ENCODE measurements at places on chromosomes 2 and 18.

DNA sequence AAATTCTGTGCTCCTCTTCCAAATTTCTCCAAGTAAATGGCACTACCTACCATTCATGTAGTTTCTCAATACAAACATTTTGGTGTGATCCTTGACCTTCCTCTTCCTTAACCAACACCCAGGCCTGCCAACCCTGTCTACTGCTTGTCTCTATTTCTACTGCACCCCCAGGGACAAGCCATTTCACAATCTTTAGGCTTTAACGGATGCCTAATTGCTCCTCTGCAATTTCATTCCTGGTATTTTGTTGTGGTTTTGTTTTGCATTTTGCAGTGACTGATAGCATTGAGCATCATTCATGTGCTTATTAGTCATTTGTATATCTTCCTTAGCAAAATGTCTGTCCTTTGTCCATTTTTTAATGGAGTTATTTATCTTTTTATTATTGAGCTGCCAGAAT is 10.0 kb downstream of the FAP start:
- no peak for DNase-seq

- no peak for DNase-seq
Observed at GRCh38 chr2:111208639-111209038, 87.9 kb downstream of the BCL2L11 start.

DNA sequence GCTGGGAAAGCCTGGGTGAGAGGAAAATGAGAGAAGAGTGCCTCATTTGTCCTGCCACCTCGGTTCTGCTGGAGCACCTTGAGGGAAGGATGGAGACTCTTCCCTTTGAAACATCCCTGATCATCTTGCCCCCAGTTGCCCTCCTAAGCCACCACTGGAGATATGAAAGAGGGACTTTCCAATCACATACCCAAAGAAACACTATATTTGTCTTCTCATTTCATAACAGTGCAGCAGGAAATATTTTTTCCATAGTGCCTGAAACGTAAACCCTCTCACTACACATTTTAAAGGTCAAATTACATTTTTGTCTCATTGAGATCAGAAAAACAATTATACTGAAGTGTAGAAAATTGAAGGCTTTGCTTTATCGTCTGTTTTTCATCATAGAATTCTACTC is 63.3 kb downstream of the KCTD18 start:
- DNase-seq, result no peak

- no peak for DNase-seq
Observed at GRCh38 chr2:216108310-216108966, 710 bp upstream of the XRCC5 start.

DNA sequence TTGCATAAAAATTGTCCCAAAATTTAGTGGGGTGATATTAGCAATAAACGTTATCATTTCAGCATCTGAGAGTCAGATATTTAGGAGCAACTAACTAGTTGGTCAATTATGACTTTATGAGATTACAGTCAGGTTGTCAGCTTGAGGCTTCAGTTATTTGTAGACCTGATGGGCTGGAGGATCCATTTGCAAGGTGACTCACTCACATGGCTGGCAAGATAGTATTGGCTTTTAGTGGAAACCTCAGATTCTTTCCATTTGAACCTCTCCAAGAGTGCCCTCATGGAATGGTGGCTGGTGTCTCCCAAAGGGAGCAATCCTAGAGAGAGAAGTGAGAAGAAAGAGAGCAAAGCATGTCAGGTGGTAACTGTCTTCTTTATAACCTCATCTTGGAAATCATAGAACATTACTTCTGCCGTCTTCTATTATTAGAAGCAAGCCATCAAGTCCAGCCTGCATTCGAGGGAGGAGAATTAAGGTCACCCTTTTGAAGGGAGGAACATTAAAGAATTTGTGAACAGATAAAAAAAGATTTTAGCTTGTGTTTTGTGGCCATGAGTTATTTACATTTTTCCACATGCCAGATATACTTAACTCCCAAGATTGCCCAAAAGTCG is 92.5 kb downstream of the HAUS1 start:
- DNase-seq, result no peak

- no peak for DNase-seq
Observed at GRCh38 chr2:220814441-220814840, 757.7 kb downstream of the EPHA4 start.

- DNase-seq, result no peak
Observed at GRCh38 chr2:196597531-196597930, 42.0 kb upstream of the CCDC150 start.

GRCh38 chr2:219739066-219739465 is 111.6 kb downstream of the SLC4A3 start:
- no peak for DNase-seq

All from SIG-M5 (cell line).